Placental pericyte (primary cell): ENCODE measurements at places on chromosomes 3 and 15. TPM values are rescaled to one million over a fixed set of nuclear protein-coding genes. Genes with fewer than 3 reads are reported as not detected.

The OR5H6 gene
- not detected in 2 replicates for total RNA-seq

The GAP43 gene
- 0.43 TPM in 1 of 2 replicates, not detected in the other for total RNA-seq

The ABI3BP gene
- total RNA-seq: 1.4 and 5.9 TPM in 2 replicates

The SELENOS gene
- total RNA-seq: 91.9 and 167 TPM in 2 replicates

The RARB gene
- 1.8 and 12.9 TPM in 2 replicates for total RNA-seq

The STARD5 gene
- total RNA-seq: 5.6 and 24.3 TPM in 2 replicates

The GLDN gene
- total RNA-seq: 0.29 and 1.8 TPM in 2 replicates

The PRR20G gene
- total RNA-seq: not detected in 2 replicates

The COL6A5 gene
- total RNA-seq: under 0.01 and 0.14 TPM in 2 replicates

The RNF123 gene
- total RNA-seq: 34.8 and 39.7 TPM in 2 replicates

The VEPH1 gene
- total RNA-seq: 30.6 and 131 TPM in 2 replicates

The TGM5 gene
- not detected in 2 replicates for total RNA-seq

The COMMD2 gene
- total RNA-seq: 22.1 and 35.9 TPM in 2 replicates

The IL5RA gene
- not detected in 2 replicates for total RNA-seq
